Right lung (tissue), 10 donors: ENCODE measurements at places on chromosomes 6 and 20.
A peak's percentile ranks its signal among the peaks of the same experiment; 100 is the strongest.

- DNase-seq: no peak
These were observed 526.1 kb upstream of the BTBD3 start for GRCh38 chr20:11391591-11391990.

DNA sequence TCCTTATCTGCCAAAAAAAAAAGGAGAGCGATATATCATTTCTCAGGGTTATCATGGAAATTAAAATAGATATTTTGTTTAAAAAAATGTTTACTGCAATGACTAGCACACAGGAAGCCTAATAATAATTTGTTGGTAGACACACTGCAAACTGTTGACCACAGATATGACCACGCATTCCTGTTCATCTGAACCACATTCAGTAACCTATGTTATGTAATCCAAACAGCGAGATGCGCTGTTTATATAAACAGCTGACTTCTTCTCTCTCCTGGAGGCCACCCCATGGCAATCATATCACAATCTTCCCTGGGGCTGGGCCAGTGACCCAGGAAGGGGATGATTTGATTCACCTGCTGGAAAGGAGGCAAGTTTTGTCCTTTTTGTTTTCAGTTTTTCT lies 129.3 kb upstream of the UST start:
- DNase-seq: no peak

GRCh38 chr6:169533301-169534038 lies 168.4 kb downstream of the WDR27 start:
- no peak for DNase-seq

GRCh38 chr6:25369433-25370177 lies 90.4 kb downstream of the CARMIL1 start:
- peak; percentile 53 for DNase-seq

- DNase-seq: no peak
These were observed 95.0 kb downstream of the THBS2 start for GRCh38 chr6:169158691-169159090.

DNA sequence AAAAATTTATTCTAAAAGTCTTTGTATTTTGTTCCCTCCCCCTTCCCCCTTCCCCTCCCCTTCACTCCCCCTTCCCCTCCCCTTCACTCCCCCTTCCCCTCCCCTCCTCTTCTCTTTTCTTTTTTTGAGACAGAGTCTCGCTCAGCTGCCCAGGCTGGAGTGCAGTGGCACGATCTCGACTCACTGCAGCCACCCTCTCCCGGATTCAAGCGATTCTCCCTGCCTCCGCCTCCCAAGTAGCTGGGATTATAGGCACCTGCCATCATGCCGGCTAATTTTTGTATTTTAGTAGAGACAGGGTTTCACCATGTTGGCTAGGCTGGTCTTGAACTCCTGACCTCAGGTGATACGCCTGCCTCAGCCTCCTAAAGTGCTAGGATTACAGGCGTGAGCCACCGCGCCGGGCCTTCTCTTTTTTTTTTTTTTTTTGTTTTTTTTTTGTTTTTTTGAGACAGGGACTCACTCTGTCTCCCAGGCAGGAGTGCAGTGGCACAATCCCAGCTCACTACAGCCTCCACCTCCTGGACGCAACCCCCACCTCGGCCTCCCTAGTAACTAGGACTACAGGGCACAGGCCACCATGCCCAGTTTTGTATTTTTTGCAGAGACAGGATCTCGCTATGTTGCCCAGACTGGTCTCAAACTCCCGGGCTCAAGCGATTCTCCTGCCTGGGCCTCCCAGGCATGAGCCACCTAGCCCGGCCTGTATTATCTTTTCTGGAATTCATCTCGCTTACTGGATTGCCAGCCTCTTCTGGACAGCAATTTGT lies 1.1 kb upstream of the AFG1L start:
- no peak for DNase-seq

DNA sequence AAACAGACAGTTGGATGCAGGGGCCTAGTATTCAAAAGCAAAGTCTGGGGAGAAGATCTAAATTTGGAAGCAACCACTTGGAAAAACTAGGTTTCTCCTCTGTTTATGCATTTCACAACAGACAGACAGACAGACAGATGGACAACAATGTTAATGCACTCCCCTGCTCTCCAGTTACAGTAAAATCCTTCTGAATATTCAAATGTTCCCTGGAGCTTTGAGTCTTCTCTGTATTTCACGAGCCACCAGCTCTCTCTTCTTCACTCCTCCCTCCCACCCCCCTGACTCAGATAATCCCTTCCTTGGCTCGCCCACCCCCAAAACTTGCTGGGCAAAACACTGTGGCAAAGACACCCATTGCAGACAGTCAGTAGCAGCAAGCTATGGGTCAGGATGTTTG lies 129.3 kb upstream of the TOP1 start:
- DNase-seq: no peak

DNA sequence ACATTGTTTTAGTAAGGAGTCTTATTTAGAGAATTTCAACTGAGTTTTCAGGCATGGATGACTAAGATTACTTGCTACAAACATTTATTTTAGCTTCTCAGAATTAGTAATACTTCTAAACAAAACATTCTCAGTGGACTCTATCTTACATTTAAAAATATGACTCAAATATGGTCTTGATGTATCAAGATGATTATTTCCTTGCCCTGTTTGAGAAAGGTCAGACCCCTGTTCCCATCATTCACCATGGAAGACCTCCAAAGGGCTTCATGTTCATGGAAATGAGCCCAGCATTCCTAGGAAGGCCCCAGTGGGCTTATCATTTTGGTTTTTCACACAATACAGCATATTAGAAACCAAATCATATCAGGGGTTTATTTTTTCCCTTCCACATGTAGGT lies 24.6 kb upstream of the TRPC4AP start:
- DNase-seq: no peak

- no peak for DNase-seq
These were observed 12.1 kb downstream of the OGFRL1 start for GRCh38 chr6:71300561-71301168.

GRCh38 chr6:49327005-49327404 lies 136.0 kb downstream of the MMUT start:
- no peak for DNase-seq

GRCh38 chr6:117601811-117602150 lies 530 bp downstream of the GOPC start:
- DNase-seq: no peak

DNA sequence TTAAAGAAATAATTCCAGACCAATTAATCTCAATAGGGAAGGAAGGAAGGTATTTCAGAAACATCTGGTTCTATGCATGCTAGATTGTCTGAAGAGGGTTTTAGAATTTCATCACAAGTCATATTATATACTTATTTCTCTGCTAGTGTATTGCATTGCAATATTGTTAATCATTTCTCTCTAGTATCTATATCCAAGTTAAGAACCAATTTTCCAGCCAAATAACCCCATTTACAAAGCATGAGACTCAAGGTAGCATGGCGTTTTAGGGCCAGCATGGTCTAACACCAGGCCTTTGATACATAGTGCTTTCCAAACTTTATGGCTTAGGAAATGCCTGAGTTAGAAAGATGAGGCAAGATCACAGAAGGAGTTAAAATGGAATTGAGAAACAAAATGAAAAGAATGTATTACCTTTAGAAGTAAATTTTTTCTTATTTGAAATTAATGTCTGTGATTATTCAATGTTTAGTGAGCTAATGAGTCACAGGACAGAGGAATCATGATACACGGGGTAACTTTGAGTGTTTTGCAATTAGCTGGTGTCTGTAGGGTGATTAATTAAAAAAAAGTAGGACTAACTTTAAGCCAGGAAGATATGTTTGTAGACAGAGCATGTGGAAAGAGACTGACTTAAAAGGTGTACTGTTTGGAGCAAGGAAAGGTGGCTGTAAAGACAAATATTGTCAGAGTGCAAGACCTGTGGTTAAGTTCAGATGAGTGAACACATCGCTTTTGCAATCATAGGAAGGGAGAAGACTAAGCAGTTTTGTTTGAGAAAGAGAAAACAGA lies 1006.2 kb upstream of the CITED2 start:
- DNase-seq: no peak

DNA sequence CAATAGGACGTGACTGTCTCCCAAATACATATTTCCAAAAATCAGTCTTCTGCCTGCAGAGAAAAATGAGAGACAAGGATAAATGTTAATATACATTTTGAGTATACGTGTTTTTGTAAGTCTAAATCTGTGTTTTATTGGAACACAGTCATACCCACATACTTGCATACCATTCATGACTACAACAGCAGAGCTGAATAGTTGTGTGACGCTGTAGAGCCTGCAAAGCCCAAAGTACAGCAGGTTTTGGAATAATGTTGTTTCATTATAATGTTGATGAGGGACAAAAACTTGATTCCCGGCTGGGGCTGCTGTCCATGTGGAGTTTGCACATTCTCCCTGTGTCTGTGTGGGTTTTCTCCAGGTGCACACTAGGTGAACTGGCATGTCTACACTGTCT lies 23.8 kb upstream of the FBXO9 start:
- no peak for DNase-seq

- peak; percentile 79 for DNase-seq
These were observed 878 bp upstream of the PNRC1 start for GRCh38 chr6:89079511-89080234.

- no peak for DNase-seq
These were observed 150.3 kb downstream of the MBOAT1 start for GRCh38 chr6:20061952-20062351.

DNA sequence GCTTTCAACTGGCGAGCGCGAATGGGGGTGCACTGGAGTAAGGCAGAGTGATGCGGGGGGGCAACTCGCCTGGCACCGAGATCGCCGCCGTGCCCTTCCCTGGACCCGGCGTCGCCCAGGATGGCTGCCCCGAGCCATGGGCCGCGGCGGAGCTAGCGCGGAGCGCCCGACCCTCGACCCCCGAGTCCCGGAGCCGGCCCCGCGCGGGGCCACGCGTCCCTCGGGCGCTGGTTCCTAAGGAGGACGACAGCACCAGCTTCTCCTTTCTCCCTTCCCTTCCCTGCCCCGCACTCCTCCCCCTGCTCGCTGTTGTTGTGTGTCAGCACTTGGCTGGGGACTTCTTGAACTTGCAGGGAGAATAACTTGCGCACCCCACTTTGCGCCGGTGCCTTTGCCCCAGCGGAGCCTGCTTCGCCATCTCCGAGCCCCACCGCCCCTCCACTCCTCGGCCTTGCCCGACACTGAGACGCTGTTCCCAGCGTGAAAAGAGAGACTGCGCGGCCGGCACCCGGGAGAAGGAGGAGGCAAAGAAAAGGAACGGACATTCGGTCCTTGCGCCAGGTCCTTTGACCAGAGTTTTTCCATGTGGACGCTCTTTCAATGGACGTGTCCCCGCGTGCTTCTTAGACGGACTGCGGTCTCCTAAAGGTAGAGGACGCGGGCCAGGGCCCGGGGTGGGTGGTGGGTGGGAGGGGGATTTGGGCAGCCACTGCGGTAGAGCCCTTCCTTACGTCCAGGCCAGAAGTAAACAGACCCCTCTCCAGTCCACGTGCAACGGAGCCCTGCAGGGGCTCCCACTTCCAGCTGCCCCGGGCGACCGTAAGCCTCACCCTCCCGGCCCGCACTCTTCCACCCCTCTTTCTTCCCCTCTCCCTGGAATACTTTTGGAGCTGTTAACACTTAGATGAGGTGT lies 998 bp downstream of the BMP2 start:
- no peak for DNase-seq
